ENCODE measurements at places on chromosomes 3 and 15.

- no peak for DNase-seq
These were observed 41.0 kb downstream of the MEGF11 start for GRCh38 chr15:66212563-66212921.

DNA sequence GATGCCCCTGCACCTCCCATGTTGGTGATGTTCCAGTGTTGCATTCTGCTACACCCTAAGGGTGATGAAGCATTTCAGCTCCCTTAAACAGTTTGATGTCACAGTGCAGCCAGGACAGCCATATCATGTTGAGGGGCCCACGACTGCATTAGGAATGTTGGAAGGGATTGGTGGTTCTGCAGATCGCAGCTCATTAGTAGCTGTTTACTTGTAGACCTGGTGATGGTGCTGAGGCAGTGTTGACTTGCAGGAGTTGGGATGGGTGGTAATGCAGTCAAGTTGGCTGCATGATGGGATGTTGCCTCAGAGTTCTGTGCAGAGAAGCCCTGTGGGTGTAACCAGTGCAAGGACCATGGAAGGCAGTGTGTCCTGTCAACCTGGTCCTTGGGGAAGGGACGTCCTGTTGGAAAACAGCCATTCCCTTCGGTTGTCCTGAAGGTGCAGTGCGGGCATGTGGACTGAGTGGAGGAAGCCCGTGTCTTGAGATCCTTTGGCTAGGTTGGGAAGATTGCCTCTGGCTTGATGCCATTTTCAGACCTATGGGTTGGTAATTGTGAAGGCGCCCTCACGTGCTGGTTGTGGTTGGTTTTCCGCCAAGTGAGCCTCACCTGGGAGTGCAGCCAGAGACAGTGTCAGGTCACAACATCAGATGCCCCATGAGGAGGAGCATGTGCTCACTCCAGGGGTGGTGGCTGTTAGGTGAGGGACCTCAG, 100.7 kb downstream of the SNRPN start:
- DNase-seq = no peak

DNA sequence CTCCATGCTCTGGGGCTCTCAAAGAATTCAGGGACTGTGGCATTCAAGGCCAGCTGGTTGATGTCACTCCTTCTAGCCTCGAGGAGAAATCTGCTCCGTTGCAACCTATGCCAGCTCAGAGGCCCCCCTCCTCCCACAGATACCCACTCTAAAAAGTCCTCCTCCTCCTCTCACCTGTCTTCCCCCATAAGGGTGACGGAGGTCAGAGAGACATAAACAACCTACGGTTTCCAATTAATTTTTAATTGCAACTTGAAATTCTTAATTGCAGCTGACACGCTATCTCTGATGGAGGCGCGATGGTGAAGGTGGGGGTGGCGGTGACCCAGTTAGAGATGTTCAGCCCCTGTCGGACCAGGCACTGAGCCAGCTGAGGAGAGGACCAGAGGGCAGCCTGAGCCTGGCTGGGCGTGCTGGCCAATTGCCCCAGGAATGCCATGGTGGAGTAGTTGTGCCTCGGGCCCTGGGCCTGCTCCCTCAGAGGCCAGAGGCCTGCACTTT, 43.2 kb upstream of the INSYN1 start:
- no peak for DNase-seq

DNA sequence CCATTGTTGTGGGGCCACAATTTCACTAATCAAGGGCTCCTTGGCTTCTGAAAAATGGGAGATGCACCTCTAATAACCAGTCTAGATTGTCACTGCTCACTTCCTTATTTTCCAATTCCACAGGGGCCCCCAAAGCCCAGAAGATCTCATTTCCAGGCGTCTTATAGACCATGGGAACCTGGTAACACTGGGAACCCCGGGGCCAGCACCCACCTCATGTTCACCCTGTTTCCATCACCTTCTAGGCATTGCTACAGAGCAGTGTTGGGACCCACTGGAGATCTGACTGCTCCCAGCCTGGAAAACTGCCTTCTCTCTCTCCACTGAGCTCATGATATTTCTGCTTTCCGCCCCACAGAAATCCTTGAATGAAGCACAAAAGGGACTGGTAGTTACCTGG, 61.5 kb downstream of the TFRC start:
- no peak for DNase-seq

DNA sequence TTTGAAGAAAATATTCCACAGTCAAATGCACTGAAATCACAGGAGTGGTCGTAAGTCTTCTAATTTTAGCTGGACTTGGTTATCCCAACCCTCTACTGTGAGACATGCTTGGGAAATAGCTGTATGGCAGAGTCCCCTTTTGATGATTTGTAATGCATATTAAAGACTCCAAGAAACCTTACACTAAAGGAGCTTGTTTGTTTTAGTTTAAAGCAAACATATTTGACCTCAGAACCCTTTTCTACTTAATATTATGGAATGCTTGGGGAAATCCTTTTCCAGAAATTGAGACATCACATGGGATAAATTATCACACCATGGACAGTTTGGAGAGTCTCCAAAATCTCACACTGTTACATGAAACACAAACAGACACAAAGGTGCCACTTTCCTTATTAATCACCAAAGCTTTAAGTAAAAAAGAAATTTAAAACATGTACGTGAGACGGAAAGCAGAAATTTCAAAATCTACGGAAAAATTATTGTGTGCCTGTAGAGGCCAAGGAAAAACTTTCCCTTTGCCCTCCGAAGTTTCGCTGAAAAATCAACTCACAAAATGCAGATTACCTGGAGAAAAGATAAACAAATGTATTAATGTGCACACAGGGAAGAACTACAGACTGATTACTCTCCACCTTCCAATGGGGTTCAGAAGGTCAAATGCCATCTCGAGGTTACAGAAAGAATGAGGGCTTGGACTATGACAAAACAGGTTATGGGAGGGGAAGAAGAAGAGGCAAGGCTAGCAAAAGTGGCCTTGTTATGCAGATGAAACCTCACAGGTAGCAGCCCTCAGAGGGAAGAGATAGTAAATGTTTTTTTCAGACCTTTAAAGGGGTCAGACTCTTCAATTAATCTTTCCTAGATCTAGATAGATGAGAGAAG, 7.0 kb upstream of the CPB1 start:
- DNase-seq = no peak

DNA sequence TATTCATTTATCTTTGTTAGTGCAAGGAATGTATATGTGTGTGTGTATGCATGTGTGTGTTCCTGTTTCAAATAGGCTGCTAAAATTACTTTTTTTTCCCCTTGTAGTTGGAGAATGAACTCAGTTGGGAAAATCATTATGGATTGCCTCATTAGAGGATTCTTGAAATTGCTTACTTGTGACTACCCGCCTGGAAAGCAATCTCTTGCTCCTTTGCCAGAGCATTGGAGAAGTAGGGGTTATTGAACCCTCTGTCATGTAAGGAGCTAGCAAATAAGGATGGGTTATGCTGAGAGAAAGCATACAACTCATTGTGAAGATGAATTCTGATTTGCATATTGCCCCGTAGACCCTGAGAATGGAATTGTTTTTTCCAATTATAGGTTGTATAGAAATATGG, 474.5 kb downstream of the CADM2 start:
- DNase-seq = no peak

DNA sequence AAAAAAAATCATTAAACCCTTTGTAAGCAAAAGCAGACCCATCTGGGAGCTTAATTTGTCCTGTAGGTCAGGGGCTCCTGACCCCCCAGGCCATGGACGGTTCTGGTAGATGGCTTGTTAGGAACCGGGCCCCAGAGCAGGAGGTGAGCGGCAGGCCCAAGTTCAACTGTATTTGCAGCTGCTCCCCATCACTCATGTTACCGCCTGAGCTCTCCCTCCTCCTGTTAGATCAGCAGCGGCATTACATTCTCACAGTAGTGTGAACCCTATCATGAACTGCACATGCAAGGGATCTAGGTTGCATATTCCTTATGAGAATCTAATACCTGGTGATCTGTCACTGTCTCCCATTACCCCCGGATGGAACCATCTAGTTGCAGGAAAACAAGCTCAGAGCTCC, 60.7 kb downstream of the FSIP1 start:
- DNase-seq = no peak

DNA sequence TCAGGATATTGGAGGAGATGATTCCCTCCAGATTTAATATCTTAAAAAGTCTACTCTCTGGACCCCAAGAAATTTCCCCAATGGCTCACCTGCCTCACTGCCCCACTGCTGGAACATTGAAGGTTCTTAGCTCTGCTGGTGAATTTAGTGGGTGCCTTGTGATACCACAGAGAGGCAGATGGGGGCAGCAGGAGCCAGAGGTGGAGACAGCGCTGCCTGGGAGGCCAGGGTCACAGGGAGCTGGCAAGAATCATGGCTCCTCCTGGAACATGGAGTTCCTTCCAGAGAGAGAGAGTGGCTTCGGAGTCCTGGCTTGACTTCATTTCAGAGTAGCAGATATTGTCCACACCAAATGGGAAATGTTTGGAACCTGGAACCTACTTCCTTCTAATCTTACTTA, 263.5 kb upstream of the CFAP20DC start:
- peak; percentile 22 for DNase-seq

GRCh38 chr3:31880482-31881078, 100.5 kb downstream of the OSBPL10 start:
- DNase-seq = no peak

GRCh38 chr15:53693729-53694475, 65.6 kb downstream of the WDR72 start:
- no peak for DNase-seq

DNA sequence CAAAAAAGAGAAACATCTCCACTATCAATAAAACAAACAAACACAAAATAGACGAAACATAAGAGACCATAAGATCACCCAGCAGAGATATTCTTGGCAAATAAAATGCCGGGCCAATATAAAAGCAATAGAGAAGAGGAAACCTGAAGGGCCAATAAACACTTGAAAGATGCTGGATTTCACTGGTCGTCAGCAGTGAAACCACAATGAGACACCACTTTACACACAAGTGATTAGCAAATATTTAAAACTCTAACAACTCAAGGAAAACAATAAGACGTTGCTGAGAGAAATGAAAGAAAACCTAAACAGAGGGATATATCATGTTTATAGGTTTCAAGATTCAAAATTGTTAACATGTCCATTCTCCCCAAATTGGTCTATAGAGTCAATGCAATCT, 148.5 kb downstream of the WDR76 start:
- no peak for DNase-seq

DNA sequence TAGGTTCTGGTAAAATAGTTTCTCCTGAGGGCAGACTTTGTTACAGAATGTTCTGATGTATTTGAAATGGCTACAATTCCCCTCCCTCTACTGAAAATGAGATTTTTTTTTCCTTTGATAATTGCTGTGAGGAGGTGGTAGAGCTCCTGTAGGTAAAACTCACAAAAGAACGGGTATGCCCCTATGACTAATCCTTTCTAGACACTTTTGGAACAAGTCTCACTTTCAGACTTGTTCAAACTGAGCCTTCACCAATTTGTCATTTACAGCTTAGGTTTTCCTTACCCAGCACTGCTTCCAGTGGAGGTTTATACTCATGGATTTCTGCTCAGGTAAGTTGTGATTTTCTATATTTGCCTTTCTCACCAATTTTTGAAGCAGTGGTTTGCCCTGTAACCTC, 115.6 kb downstream of the NLGN1 start:
- no peak for DNase-seq

GRCh38 chr3:18625085-18625484, 199.9 kb upstream of the SATB1 start:
- DNase-seq = no peak

DNA sequence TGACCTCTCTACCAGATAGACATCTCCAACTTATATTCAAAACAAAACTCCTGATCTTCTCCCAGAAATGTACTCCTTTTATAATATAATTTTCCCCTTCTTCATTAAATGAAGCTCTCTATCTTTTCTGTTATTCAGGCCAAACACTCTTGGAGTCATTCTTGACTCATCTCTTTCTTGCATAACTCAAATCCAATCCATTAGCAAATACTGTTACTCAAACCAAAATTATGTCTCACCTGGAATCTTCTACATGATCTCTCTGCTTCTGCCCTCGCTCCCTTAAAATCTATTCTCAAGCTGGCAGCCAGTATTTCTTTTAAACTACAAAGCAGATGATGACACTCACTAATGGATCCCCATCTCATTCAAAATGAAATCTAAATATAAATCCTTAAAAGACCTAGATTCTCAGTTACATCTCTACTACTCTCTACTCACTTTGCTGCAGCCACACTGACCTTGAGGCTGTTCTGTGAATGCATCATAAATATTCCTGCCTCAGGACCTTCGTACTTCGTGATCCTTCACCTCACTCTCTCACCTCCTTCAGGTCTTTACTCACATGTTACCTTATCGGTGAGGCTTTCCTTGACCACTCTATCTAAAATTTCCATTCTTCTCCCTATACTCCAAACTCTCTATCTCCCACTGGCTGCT, 160.9 kb downstream of the TBC1D5 start:
- no peak for DNase-seq

- peak; percentile 4 for DNase-seq
These were observed 1009.8 kb downstream of the TUSC7 start for GRCh38 chr3:117719316-117719926.

DNA sequence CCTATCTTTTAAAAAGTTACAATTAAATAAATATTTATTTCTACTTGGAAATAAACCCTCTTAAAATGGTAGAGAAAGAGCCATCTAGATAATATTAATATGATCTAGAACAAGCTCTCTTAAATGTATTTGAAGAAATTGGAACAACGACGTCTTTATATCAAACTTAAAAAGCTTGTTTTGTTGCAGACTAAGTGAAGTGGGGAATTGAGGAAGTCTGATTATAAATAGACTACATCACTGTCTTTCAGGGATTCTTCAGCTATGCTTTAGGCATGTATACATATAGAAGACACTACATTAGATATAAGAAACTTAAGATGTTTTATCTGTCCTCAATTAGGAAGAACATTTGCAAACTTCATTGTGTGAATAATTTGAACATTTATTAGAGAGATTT, 1.8 kb downstream of the BCHE start:
- DNase-seq = no peak

DNA sequence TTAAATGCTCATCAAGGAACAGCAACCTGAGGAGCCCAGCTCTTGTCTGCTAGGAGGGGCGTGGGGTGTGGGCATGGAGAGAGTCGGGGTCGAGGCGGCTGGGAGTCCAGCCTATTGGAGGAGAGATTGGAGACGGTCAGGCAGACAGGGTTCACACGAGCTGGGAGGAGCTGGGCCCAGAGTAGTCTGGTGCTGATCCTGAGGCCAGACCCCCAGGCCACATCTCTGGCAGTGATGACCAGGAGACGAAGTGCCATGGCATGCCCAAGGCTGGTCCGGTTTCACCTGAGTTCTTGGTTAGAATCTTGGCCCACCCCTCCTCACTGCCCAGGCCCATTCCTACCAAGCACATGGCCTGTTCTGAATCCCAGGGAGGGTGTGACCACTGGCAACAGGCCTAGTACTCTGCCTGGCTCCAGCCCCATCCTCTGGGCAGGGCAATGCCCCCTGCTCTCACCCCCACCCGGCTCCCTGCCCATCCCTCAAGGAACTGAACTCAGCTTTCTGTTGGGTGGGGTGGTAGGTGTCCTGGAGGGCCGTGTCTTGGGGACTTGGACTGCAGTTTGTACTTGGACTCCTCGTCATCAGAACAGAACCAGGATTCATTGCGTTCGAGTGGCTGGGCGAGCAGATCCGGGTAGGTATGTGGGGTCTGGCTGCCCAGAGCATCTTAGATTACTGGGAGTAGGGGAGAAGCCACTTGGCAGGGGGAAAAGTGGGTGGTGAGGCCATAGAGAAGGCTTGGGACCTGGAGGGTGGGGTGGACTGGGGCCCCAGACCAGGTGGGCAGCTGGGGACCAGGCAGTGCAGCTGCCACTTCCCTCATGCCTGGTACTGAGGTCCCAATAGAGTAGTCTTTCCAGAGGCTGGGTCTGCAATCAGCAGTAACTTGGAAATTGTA, 20.8 kb downstream of the SLC28A1 start:
- DNase-seq = no peak

Measured in HuH-7 (cell line).